ENCODE measurements at places on chromosomes 1 and 21. TPM values are rescaled to one million over a fixed set of nuclear protein-coding genes. Genes with fewer than 3 reads are reported as not detected.

Gene FMO3
- total RNA-seq: not detected

Gene HAO2
- not detected for total RNA-seq

Gene OR2T10
- total RNA-seq: 3.1 TPM

DNA sequence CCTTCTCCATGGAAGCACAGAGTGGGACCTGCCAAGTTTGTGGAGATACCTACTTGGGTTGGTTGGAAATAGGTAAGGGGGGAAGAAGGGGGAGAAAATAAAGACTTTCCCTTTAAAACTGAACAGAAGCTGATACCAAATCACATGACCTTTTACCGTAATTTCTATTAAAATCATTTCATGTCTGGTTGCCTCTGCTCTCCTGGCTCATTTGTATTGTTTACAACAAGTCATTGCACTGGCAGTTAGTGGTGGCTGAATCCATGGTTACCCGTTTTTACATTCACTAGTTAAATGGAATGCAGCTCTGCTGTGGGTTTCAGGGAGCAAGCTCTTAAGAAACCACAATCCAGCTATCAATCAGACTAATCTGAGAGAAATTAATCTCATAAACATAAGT lies 353.7 kb upstream of the ESRRG start:
- H3K27me3 ChIP-seq: no peaks in the 10 kb centered on the region
- H3K36me3 ChIP-seq: no peaks in the 10 kb centered on the region
- H3K27ac ChIP-seq: no peak overlapping the region
- no peaks in the 10 kb centered on the region for H3K4me1 ChIP-seq

GRCh38 chr21:37244501-37245095 lies 22.5 kb downstream of the VPS26C start:
- H3K4me3 ChIP-seq: no peak overlapping the region
- H3K27ac ChIP-seq: no peak overlapping the region
- H3K4me1 ChIP-seq: peaks cover 34% of the 10 kb centered on the region
- no peak for DNase-seq
- H3K36me3 ChIP-seq: peaks cover 28% of the 10 kb centered on the region

Gene GBP1
- 24.0 TPM for total RNA-seq

GRCh38 chr1:39105061-39105840 lies 79.1 kb downstream of the NDUFS5 start:
- H3K4me1 ChIP-seq: peaks cover 33% of the 10 kb centered on the region
- DNase-seq: peak; percentile 62
- peaks cover 6% of the 10 kb centered on the region for H3K36me3 ChIP-seq
- no peaks in the 10 kb centered on the region for H3K27me3 ChIP-seq

DNA sequence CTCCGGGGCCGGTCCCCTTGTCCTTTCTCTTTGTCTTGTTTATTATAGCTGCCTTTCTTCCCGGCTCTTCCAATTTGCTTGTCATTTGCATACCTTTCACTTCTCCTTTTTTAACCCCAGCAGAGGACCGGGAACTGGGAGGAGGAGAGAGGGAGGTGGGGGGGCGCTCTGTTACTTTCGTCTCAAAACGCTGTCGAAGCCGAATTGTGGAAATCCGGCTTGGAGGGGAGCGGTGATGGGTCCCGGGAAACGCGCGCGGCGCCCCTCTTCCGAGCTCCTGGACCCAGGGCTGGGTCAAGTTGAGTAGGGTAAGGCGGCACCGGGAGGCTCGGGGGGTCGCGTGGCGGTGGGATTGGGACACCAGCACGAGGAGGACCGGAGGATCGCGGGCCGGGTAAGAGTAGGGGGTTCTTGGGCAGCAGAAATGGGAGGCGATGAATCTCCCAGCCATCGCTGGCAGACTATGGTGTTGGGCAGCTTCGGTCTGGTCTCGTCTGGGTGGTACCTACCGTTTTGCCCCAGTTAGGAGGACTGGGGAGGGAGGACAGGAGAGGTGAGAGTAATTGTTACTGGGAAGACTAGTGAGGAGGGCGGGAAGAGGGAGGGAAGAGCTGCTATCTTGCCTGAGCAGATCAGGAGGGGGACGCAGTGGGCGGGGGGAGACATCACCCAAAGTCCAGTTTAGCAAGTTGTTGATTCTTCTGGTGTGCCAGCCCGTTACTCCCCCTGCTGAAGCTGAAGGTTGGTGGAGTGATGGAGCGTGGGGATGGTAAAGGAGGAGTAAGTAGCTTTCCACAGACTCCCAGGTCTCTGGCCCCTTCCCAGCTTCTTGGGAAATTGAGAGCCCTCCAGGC lies 1.5 kb downstream of the PROX1 start:
- H3K36me3 ChIP-seq: peaks cover 5% of the 10 kb centered on the region
- peaks cover 69% of the 10 kb centered on the region for H3K27me3 ChIP-seq
- H3K27ac ChIP-seq: peak overlapping the region; percentile 82
- peak overlapping the region; percentile 88 for H3K4me3 ChIP-seq
- no peak for DNase-seq
